ENCODE measurements at places on chromosomes 16 and 17.

DNA sequence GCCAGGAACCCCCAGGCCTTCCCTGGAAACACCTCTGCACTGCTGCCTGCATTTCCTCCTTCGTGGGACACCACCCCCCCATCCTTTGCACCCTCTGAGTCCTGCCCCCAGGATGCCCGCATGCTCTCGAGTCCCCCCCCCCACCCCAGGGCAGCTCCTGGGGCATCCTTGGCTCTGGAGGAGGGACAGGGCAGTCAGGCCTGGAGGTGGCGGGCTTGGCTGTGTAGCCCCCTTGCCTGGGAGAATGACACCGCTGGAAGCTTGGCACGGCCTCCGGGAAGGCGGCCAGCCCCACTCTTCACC lies 98.9 kb upstream of the GSE1 start:
- no peaks in the 10 kb centered on the region for H3K36me3 ChIP-seq
- H3K4me1 ChIP-seq, result no peaks in the 10 kb centered on the region
- H3K27me3 ChIP-seq, result no peaks in the 10 kb centered on the region
- no peak overlapping the region for H3K4me3 ChIP-seq
- DNase-seq, result no peak

GRCh38 chr16:66002601-66003000 lies 363.9 kb upstream of the CDH5 start:
- DNase-seq, result no peak
- H3K4me1 ChIP-seq, result no peaks in the 10 kb centered on the region
- no peak overlapping the region for H3K4me3 ChIP-seq

- H3K27me3 ChIP-seq, result no peaks in the 10 kb centered on the region
- no peak overlapping the region for H3K4me3 ChIP-seq
- DNase-seq, result no peak
- H3K27ac ChIP-seq, result no peak overlapping the region
- H3K4me1 ChIP-seq, result peaks cover 12% of the 10 kb centered on the region
These were observed 16.3 kb downstream of the CFDP1 start for GRCh38 chr16:75416904-75417565.

DNA sequence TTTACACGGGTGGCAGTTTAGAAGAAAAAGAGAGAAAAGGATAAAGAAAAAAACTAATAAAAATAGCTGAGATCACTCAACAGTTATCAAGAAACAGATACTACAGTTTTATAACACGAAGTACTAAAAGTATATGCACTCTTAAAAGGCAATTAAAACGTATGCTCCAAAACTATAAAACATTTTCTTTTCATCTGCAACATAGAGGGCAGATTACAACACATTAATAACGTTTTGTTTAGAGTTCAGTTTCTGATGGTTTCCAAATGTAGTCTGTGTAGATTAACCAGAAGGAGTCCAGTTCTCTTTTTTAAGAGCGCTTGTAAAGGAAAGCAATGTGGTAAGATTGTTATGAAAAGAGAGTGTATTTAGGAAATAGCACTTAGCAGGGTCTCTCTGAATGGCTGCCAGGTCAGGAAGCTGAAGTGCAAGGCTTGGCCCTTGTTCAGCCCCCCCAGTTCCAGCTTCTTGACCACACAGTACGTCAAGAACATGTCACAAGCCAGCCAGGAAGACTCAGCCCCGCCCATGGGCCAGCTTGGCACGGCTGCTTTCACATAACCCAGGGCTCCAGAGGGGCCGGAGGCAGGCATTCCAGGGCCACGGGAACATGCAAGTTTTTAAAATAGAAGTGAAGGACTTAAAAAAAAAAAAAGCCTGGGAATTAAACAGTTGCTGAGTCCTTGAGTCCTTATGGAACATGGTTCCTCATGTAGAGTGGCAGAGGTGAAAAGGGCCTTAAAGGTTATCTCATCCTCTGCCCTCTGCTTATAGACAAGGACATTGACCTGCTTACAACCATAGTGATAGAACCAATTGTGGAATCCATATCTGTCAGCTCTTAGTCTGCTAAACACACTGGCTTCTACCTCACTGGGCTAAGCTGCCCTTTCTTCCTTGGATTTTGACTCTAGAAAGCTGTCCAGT lies 147.4 kb upstream of the TBX2 start:
- no peak overlapping the region for H3K27ac ChIP-seq
- no peak overlapping the region for H3K4me3 ChIP-seq
- no peak for DNase-seq
- H3K36me3 ChIP-seq, result no peaks in the 10 kb centered on the region
- H3K4me1 ChIP-seq, result peaks cover 23% of the 10 kb centered on the region

GRCh38 chr17:41415411-41415810 lies 9.0 kb downstream of the KRT37 start:
- no peaks in the 10 kb centered on the region for H3K36me3 ChIP-seq
- H3K27ac ChIP-seq, result no peak overlapping the region
- no peak for DNase-seq
- H3K4me3 ChIP-seq, result no peak overlapping the region
- peaks cover 4% of the 10 kb centered on the region for H3K4me1 ChIP-seq

DNA sequence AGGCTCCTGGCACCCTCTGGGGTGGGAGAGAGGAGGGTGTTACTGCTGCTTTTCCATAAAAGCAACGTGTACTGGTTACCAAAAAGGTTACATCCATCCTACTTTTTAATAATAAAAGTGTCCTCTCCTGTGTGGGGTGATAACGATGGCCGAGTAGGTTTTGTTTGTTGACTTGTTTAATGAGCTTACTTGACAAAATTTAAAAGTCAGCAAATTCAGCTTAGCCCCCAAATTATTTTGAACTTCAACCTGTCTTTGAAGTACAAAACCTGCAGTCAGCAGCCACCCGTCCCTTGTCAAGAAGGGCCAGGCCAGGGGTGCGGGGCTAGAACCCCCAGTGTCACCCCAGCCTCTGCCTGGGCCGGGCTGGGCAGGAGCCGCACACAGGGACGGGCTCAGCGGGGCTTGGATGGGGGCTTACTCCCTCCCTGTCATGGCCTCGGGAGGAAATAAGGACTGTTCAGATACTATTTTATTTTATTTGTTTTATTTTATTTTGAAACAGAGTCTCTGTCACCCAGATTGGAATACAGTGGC lies 103.9 kb upstream of the CHMP6 start:
- no peaks in the 10 kb centered on the region for H3K27me3 ChIP-seq
- H3K36me3 ChIP-seq, result peaks cover 66% of the 10 kb centered on the region
- no peak for DNase-seq
- H3K27ac ChIP-seq, result peak overlapping the region; percentile 86

GRCh38 chr17:21169496-21169895 lies 42.7 kb downstream of the DHRS7B start:
- no peak for DNase-seq
- peaks cover 2% of the 10 kb centered on the region for H3K36me3 ChIP-seq
- H3K4me1 ChIP-seq, result peaks cover 5% of the 10 kb centered on the region
- H3K27ac ChIP-seq, result no peak overlapping the region

DNA sequence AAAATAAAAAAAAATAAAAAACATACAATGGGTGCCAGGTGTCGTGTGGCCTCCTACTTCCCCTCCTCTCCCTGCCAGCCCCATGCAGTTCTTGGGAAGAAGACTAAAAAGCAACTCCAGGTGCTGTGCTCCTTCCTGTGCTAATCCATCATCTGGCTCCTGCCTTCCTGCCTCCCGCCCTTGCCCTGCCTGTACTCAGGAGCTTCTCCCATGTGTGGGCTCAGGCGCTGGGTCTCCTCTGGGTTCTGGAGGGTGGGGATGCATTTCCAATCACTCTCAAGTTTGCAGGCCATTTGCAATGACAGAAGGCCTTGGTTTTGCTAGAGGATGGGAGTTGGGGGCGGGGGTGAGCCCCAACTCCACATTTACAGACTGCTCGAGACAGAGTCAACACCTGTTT lies 122.9 kb downstream of the SDK2 start:
- no peaks in the 10 kb centered on the region for H3K4me1 ChIP-seq
- DNase-seq, result no peak
- H3K36me3 ChIP-seq, result no peaks in the 10 kb centered on the region
- H3K4me3 ChIP-seq, result no peak overlapping the region
- H3K27me3 ChIP-seq, result no peaks in the 10 kb centered on the region
- H3K27ac ChIP-seq, result no peak overlapping the region

DNA sequence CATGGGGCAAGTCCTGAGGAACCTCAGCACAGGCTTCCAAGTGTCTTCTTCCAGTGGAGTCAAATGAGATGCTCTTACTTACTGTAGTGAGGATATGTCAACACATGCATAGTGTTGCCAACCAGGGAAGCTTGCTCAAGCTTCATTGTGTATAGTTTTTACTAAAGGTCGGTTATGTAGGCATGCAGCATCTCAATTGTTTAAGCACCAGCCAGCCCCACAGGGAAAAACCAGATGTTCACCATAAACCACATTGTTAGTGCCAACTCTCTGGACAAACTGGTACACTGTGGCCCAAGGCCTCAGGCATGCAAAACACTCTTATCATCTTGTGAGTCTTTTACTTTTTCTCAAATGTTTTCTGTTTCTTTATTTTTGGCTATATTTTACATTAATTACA lies 152.1 kb downstream of the PHKB start:
- DNase-seq, result no peak
- peaks cover 14% of the 10 kb centered on the region for H3K36me3 ChIP-seq
- H3K27ac ChIP-seq, result no peak overlapping the region
- no peaks in the 10 kb centered on the region for H3K4me1 ChIP-seq

- H3K4me1 ChIP-seq, result no peaks in the 10 kb centered on the region
- no peak overlapping the region for H3K4me3 ChIP-seq
- H3K27me3 ChIP-seq, result no peaks in the 10 kb centered on the region
- no peak for DNase-seq
These were observed 344.4 kb downstream of the SHISA9 start for GRCh38 chr16:13245713-13246377.

GRCh38 chr16:79093554-79093967 lies 507.0 kb downstream of the MAF start:
- H3K4me1 ChIP-seq, result peaks cover 52% of the 10 kb centered on the region
- H3K4me3 ChIP-seq, result peak overlapping the region; percentile 44
- DNase-seq, result peak; percentile 53

DNA sequence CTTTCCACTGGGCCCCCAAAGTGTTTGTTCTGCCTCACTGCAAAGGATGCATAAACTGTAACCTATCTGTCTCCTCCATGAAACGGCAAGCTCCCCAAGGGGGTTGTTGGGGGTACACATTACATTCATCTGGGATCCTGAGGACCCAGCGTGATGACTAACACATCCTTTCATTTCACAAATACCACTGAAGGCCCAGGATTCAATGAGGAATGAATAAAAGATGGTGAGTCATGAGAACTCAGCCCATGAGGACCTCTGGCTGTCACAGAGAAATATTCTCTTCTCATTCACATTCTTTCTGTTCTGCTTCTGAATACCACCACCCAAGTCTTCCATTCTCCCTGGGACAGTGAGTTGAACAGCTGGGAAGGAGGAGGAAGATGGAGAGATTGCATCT lies 149.8 kb downstream of the RBFOX3 start:
- H3K4me1 ChIP-seq, result no peaks in the 10 kb centered on the region
- no peaks in the 10 kb centered on the region for H3K36me3 ChIP-seq
- no peaks in the 10 kb centered on the region for H3K27me3 ChIP-seq
- no peak overlapping the region for H3K27ac ChIP-seq
- H3K4me3 ChIP-seq, result no peak overlapping the region

- H3K27me3 ChIP-seq, result no peaks in the 10 kb centered on the region
- no peaks in the 10 kb centered on the region for H3K4me1 ChIP-seq
- no peak overlapping the region for H3K27ac ChIP-seq
- no peaks in the 10 kb centered on the region for H3K36me3 ChIP-seq
- DNase-seq, result no peak
These were observed 177.8 kb upstream of the GSE1 start for GRCh38 chr16:85435286-85435685.

GRCh38 chr16:89133457-89134127 lies 38.0 kb upstream of the CDH15 start:
- no peak for DNase-seq
- peaks cover 36% of the 10 kb centered on the region for H3K36me3 ChIP-seq
- H3K4me1 ChIP-seq, result peaks cover 2% of the 10 kb centered on the region
- no peak overlapping the region for H3K27ac ChIP-seq
- H3K4me3 ChIP-seq, result no peak overlapping the region

- peaks cover 45% of the 10 kb centered on the region for H3K36me3 ChIP-seq
- H3K27ac ChIP-seq, result no peak overlapping the region
- peaks cover 3% of the 10 kb centered on the region for H3K4me1 ChIP-seq
These were observed 30.5 kb downstream of the TANGO6 start for GRCh38 chr16:68873635-68874471.

DNA sequence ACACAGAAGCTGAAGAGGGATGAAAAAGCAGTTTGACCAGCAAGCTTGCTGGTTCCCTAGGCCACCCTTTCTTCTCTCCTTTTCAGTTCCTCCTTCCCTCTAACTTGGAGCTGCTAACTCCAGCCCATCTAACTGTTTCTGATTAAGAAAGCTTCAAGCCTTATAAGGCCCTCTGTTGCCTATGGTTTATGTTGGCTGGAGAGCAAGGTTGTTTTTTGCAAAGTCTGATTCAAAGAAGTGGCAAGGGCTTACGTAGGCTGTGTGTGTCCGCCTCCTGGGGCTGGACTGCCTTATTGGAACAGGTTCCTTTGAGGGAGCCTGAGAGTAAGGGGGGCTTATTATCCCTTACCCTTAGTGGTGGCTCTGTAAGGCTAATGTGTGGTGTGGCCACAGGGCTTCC lies 7.1 kb downstream of the AKAP1 start:
- H3K4me1 ChIP-seq, result peaks cover 14% of the 10 kb centered on the region
- no peak for DNase-seq
- H3K4me3 ChIP-seq, result no peak overlapping the region
- no peaks in the 10 kb centered on the region for H3K36me3 ChIP-seq
- no peak overlapping the region for H3K27ac ChIP-seq

DNA sequence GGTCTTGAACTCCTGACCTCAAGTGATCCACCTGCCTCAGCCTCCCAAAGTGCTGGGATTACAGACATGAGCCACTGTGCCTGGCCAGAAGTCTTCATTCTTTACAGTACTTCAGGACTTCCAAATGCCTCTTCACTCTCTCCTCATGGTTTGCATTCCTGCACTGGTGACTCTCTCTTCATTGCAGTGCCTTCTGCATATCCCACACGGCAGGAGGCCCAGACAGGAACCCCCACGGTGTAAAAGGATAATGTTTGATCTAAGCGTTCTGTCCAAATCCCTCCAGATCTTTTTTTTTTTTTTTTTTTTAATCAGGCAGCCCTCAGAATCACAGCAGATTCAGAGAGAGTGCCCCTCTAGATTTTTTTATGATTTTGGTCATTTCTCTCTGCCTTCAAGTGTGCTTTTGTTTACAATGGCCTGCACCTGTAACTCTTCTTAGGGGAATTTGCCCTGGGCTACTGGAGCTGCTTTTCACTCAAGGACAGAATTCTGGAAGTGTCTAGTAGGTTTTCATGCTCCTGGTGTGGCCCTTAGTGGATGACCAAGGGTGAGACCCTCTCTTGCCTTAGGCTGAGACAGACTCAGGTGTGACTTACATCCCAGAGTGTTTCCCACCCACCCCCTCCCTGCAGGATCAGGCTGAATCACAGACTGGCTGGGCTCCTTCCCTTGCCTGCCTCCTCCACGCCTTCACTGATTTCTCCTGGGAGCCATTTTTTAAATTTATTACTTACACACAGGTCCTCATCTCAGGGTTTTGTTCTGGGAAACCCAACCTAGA lies 19.8 kb upstream of the NF1 start:
- H3K4me3 ChIP-seq, result no peak overlapping the region
- no peak for DNase-seq
- no peaks in the 10 kb centered on the region for H3K36me3 ChIP-seq
- H3K4me1 ChIP-seq, result no peaks in the 10 kb centered on the region
- H3K27me3 ChIP-seq, result peaks cover 4% of the 10 kb centered on the region

- H3K27me3 ChIP-seq, result peaks cover 3% of the 10 kb centered on the region
- no peaks in the 10 kb centered on the region for H3K4me1 ChIP-seq
- H3K36me3 ChIP-seq, result no peaks in the 10 kb centered on the region
- no peak for DNase-seq
These were observed 137.5 kb downstream of the TRIM37 start for GRCh38 chr17:58969156-58969555.

Data from T-helper 2 cell treated with Interferon-gamma antibody and Interleukin-4, amounts not matched to agents 5 μg/mL and 100 μg/mL, for 36 hours (primary cell).